Hindlimb muscle (tissue), 1 donor: ENCODE measurements at places on chromosomes 16 and 17. TPM values are rescaled to one million over a fixed set of nuclear protein-coding genes. Genes with fewer than 3 reads are reported as not detected.

WFIKKN2 gene
- polyA plus RNA-seq, result 0.75 TPM

FSCN2 gene
- 2.8 TPM for polyA plus RNA-seq

TNP2 gene
- not detected for polyA plus RNA-seq

GRCh38 chr16:58661199-58661830, 23.3 kb downstream of the SLC38A7 start:
- peak; percentile 73 for DNase-seq

- peak; percentile 28 for DNase-seq
These were observed 825 bp downstream of the METTL9 start for GRCh38 chr16:21600031-21600773.

- DNase-seq, result no peak
These were observed 233.9 kb downstream of the MRTFB start for GRCh38 chr16:14304891-14305460.

RASL10B gene
- 2.8 TPM for polyA plus RNA-seq
